Renal cortex interstitium (tissue), 15 donors: ENCODE measurements at places on chromosomes 3 and 15. TPM values are rescaled to one million over a fixed set of nuclear protein-coding genes. Genes with fewer than 3 reads are reported as not detected.

The GUCA1C gene
- 0.27 TPM for polyA plus RNA-seq

The EPHB1 gene
- 6.2 TPM for polyA plus RNA-seq

The ROPN1 gene
- not detected for polyA plus RNA-seq

The PCYT1A gene
- polyA plus RNA-seq: 36.2 TPM

The CHRNB4 gene
- polyA plus RNA-seq: 3.2 TPM

The CPLX3 gene
- polyA plus RNA-seq: not detected

The ACTR8 gene
- 40.7 TPM for polyA plus RNA-seq

The AMIGO3 gene
- polyA plus RNA-seq: 2.2 TPM

The RAP2B gene
- polyA plus RNA-seq: 7.6 TPM

The THSD4 gene
- polyA plus RNA-seq: 36.3 TPM

The TF gene
- 9.1 TPM for polyA plus RNA-seq

The GPR27 gene
- polyA plus RNA-seq: 12.6 TPM

The DNAJC17 gene
- 35.0 TPM for polyA plus RNA-seq

The CCR9 gene
- not detected for polyA plus RNA-seq

The NGLY1 gene
- polyA plus RNA-seq: 35.0 TPM

The SI gene
- polyA plus RNA-seq: not detected

The POC1A gene
- polyA plus RNA-seq: 10.6 TPM

The FBXW12 gene
- 0.77 TPM for polyA plus RNA-seq

The NUP210 gene
- polyA plus RNA-seq: 30.0 TPM

The ANKDD1A gene
- polyA plus RNA-seq: 6.0 TPM

The POLQ gene
- 4.7 TPM for polyA plus RNA-seq

The SLC28A2 gene
- 0.55 TPM for polyA plus RNA-seq

The SPCS1 gene
- 176 TPM for polyA plus RNA-seq

The AADACL2 gene
- 0.07 TPM for polyA plus RNA-seq

The WNT5A gene
- 31.6 TPM for polyA plus RNA-seq

The FBLN2 gene
- polyA plus RNA-seq: 33.8 TPM

The ZIC4 gene
- not detected for polyA plus RNA-seq

The AMOTL2 gene
- 100 TPM for polyA plus RNA-seq

The LRRC31 gene
- polyA plus RNA-seq: 0.36 TPM

The SOX14 gene
- not detected for polyA plus RNA-seq

The CCDC39 gene
- 4.6 TPM for polyA plus RNA-seq

The TTC21A gene
- 20.2 TPM for polyA plus RNA-seq

The HHLA2 gene
- polyA plus RNA-seq: 21.9 TPM

The SNUPN gene
- 27.8 TPM for polyA plus RNA-seq

The SLC27A2 gene
- polyA plus RNA-seq: 81.2 TPM

The SH3BP5 gene
- 58.1 TPM for polyA plus RNA-seq

The OR5H14 gene
- not detected for polyA plus RNA-seq

The GOLGA6L9 gene
- 11.3 TPM for polyA plus RNA-seq

The SNX22 gene
- 1.3 TPM for polyA plus RNA-seq

The APOD gene
- polyA plus RNA-seq: 9.5 TPM

The SERPINI2 gene
- polyA plus RNA-seq: 0.95 TPM

The SKOR1 gene
- 0.42 TPM for polyA plus RNA-seq

The CA12 gene
- polyA plus RNA-seq: 95.1 TPM

The ASB14 gene
- polyA plus RNA-seq: 0.68 TPM

The ECT2 gene
- polyA plus RNA-seq: 39.9 TPM

The TMC3 gene
- polyA plus RNA-seq: 0.11 TPM

The P2RY1 gene
- 2.9 TPM for polyA plus RNA-seq

The CHRNA5 gene
- 8.5 TPM for polyA plus RNA-seq

The CNTN3 gene
- 7.1 TPM for polyA plus RNA-seq

The SSUH2 gene
- polyA plus RNA-seq: 4.9 TPM

The MAGI1 gene
- 29.7 TPM for polyA plus RNA-seq

The SPESP1 gene
- 4.5 TPM for polyA plus RNA-seq

The CADM2 gene
- 0.67 TPM for polyA plus RNA-seq

The GXYLT2 gene
- 19.2 TPM for polyA plus RNA-seq

The GRK7 gene
- 0.21 TPM for polyA plus RNA-seq
